ENCODE measurements at places on chromosomes 1 and 21.

GRCh38 chr1:54111624-54112023 is 41.2 kb downstream of the CDCP2 start:
- DNase-seq: no peak

DNA sequence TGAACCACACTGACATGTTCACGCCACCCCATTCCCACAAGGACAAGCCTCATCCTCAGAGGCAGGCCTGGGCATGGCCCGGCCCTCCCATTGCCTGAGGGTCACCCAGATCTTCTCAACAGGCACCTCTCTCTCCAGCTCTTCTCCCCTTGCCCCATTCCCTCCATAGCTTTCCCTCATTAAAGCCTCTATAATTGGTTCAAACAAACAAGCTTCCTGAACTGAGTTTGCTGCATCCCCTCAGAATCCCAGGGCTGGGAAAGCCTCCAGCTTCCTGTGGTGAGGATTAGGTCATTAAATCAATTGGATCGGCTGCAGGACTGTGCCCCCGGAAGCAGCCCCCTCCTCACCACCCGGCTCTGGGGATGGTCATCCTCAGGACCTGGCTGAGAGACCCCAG is 18.9 kb downstream of the CTNNBIP1 start:
- no peak for DNase-seq

DNA sequence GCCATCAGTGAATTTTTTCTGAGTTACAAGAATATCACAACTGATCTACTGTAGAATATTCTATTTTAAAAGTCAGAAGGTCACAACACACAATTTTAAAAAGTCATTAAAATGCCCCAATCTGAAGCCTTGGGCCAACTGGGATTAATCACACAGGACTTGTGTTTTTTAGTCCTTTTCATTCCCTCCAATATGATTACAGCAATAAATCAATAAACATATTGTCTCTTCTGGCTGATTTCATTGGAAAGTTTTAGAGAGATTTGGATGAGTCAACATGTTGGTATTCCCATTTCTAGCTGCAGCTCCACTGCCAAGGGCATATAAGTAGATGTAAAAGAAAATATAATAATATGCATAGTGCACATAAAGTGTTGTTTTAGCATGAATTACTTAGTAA is 85.8 kb downstream of the NIBAN1 start:
- no peak for DNase-seq

DNA sequence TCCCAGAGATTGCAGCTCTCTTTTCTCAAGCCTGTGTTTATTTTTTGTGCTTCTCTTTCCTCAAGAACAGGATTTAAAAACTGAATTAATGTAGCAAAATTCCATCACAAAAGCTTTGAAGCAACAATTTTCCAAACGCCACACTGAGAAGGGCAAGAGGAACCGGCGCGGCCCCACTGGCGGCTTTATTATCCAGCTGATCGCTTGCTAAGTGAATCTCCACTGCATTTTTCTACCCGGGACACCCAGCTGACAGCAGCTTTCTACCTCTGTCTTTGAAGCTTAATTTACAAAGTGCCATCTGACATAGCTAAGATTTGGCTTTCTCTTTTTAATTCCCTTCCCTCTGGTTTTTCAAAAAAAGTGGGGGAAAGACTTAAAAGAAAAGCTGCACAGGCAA is 369.3 kb upstream of the C1orf174 start:
- DNase-seq: no peak

GRCh38 chr1:92817986-92818764 is 13.7 kb upstream of the RPL5 start:
- no peak for DNase-seq

GRCh38 chr21:43585514-43585913 is 73.8 kb downstream of the HSF2BP start:
- DNase-seq: no peak

- DNase-seq: no peak
Observed at GRCh38 chr1:53541761-53542550, 82.8 kb downstream of the DMRTB1 start.

GRCh38 chr1:66327588-66327987 is 206.4 kb upstream of the SGIP1 start:
- no peak for DNase-seq

- no peak for DNase-seq
Observed at GRCh38 chr1:156510709-156511108, 10.1 kb upstream of the MEF2D start.

- no peak for DNase-seq
Observed at GRCh38 chr1:29599071-29599470, 362.7 kb downstream of the PTPRU start.

GRCh38 chr1:28306301-28306949 is 22.4 kb upstream of the MED18 start:
- no peak for DNase-seq

- no peak for DNase-seq
Observed at GRCh38 chr1:244713332-244713731, 60.4 kb downstream of the DESI2 start.

DNA sequence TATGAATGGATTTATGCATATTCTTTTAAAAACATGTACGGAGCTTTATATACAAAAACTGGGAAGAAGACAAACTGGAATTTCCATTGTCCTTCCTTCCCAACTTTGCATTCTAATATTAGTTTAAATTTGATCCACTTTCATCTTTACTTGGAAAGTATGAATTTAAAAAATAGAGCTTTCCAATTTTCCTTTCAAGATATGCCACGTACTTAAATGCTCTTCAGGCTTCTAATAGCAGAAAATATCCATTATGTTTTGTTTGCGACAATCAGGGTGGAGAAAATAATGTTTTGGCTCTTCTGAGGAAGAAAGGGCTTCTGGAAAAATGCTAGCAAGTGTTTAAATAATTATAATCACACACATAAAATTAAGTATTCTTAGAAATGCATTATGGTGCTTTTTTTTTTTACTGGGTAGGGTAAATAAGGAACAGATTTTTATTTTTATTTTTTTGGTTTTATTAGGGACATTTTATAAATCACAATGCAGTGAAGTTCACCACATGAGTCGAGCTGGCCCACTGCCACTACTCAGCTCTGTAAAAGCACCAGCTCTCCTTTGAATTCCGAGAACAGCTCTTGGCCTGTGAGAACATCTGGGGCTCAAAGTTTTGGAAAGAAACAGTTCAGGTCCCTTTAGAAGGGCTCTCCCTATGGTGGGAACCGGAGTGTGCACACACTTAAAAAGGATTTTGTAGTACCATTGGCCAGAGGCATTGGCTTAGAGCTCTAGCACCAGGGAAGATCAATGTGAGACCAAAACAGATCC is 287.4 kb upstream of the LYPLAL1 start:
- DNase-seq: no peak

DNA sequence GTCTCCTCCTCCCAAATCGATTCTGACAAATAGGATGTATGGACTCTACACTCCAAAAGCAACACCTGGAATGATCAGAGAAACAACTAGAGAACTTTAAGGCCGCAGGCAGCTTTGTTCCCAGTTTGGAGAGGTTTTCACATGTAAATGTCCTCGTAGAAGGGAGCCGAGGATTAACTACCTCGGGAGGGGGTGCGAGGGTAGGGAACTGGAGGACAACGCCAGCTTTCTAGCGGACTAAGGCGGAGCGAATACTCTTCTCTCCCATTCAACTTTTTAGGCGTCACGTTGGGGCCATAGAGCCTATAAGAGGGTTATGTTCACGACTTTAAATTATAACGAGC is 1.2 kb downstream of the SCAF4 start:
- no peak for DNase-seq

DNA sequence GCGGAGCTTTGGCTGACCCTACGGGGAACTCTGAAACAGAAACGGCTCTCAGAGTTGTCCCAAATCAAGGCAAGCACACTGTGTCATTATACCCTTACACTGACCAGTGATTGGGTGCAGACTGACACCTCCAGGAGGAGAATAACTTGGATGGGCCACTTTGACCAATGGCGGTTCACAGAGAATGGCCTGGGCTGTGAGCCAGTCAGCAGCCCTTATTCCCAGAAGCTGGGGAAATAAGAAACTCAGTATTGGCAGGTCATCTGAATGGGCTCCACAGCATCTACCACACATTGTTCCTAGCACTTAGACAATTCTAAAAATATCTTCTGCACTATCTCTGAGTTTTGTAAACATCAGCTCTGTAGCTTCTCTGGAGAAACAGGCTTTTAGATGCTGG is 265.2 kb downstream of the ADGRL2 start:
- DNase-seq: no peak

DNA sequence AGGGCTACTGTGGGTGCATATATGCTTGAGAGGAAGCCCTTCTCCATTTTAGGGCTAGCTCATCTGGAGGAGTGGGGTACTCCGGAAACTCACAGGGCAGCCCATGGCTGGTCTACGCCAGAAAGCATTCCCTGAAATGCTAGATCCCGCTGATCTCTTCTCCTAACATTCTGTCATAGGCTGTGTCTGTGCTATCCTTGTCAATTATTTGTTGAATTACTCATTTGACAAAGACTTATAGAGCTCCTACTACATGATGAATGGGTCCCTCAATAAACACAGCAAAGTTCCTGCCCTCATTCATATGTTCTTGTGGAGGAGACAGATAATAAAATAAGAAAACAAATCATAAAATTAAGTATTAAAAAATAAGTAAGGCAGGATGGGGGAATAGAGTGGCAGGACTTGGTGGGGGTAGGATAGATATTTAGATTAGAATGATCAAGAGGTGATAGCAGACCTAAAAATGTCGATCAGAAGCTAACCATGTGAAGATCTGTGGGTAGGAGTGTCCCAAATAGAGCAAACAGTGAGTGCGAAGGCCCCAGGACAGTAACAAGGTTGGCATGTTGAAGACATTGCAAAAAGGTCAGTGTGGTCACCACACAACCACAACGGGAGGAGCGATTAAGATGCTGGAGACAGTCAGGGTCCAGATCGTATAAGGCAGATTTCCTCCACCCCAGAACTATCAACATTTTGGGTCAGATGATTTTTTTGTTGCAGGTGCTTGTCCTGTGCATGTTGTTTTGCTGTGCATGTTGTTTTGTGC is 13.2 kb downstream of the NGF start:
- DNase-seq: no peak

DNA sequence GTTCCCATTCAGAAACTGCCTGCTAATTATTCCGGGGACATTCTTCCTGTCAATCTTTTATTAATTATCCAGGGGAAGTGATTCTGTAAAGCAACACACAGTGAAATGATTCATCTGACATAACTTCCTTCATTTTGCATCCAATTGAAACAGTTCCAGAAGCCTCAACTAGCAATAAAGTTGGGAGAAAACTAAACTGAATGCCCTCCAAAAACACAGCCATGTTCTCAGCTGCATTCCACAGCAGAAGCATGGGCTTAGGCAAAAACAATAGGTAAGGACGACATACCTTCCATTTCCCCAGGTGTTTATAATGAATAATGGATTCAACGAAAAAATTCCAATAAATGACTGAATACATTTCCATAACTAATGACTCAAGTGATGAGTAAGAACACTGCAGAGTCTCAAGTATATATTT is 36.9 kb upstream of the TARBP1 start:
- DNase-seq: no peak

- no peak for DNase-seq
Observed at GRCh38 chr1:5977494-5978444, 14.5 kb downstream of the NPHP4 start.

- DNase-seq: no peak
Observed at GRCh38 chr1:77697441-77697840, 15.0 kb upstream of the ZZZ3 start.

- no peak for DNase-seq
Observed at GRCh38 chr1:245512980-245513578, 358.3 kb downstream of the KIF26B start.

GRCh38 chr21:37227071-37228002 is 39.8 kb downstream of the VPS26C start:
- no peak for DNase-seq

GRCh38 chr21:45947296-45947695 is 34.3 kb upstream of the COL6A1 start:
- no peak for DNase-seq

DNA sequence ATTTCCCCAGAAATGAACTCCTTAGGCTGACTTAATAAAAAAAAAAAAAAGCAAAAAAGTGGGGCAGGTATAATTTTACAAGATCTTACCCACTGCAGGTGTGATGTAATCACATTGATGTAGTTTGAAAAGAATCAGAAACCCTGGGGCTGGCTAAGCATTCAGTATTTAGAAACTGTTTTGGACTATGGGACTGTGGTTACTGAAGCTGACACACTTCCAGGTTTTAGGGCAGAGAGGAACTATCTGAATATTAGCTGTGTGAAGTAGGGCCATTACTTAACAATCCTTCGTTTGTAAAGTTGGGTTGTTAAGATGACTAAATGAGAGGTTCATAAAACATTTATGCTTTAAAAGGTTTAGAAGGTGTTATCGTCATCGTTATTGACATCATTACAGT is 165.3 kb downstream of the FASLG start:
- DNase-seq: no peak

DNA sequence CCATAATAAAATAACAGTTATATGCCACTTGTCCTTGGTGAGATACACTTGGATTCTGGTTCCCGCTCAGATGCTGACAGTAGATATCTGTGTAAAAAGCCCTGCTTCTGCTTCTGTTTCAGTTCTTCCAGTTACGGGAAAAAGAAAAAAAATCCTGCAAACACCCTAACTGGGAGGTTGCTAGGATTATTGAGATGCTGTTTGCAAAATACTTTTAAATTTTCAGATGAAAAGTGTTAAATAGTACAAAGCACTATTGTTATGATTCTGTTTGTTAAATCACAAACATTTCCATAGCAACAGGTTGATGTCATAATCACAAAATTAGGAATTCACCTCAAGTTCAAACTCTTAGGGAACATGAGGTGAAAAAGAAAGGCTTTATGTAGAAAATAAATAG is 232.3 kb downstream of the HMCN1 start:
- DNase-seq: no peak

DNA sequence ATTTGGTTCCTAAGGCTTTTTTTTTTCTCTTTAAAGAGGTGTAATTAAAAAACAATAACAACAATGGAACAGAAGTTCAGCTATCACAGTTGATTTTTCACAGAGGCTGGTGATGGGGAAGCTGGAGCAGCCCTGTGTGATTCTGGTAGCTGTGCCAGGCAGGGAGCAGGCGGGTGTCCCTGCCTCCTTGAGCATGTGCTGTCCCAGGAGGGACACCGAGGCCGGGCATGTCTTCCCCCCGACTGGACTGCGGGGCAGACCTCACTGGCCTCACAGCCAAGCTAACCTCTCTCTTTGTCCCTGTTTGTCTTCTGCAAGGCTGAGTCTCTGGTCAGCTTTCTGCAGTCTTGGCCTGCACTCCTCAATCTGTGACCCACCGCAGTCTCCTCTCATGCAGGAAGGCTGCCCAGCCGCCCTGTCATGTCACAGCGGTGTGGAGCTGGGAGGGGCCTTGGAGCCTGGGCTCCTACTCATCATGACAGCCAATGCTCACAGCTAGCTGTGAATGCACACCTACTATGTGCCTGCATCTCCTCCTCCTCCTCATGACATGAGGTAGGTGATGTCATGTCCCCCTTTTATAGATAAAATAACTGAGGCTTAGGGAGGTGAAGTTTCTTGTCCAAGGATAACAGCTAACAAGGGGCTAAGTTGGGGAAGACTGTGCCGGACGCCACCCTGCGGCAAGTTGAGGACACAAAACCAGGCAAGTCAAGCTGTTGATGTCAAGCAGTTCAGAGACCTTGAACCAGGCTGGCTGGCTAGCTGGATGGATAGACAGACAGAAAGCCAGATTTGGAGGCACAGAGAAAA is 10.3 kb upstream of the ACTL8 start:
- no peak for DNase-seq

GRCh38 chr21:29193072-29193471 is 62.6 kb downstream of the MAP3K7CL start:
- DNase-seq: no peak

Measured in activated gamma-delta T cell (primary cell).